GDM1 (cell line): ENCODE measurements at places on chromosomes 7 and 10.

DNA sequence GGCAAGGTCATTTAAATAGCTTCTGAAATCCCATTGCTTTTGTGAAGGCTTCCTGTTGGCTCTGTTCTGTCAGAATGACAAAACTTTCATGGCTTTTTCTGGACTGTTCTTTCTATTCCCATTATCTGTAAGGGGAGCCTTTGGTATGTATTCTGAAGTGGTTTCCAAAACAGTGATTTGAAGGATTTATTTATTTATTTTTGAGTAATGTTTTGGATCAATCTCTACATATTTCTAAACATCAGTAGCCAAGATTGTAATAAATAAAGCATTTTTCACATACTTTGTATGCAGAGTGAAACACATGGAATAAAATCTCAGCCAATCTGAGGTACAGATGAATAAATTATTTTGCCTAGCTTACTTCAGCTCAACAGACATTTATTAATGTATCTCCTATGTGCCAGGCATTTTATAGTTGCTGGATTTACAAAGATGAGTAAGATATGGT, 121.1 kb downstream of the BBS9 start:
- DNase-seq = no peak

DNA sequence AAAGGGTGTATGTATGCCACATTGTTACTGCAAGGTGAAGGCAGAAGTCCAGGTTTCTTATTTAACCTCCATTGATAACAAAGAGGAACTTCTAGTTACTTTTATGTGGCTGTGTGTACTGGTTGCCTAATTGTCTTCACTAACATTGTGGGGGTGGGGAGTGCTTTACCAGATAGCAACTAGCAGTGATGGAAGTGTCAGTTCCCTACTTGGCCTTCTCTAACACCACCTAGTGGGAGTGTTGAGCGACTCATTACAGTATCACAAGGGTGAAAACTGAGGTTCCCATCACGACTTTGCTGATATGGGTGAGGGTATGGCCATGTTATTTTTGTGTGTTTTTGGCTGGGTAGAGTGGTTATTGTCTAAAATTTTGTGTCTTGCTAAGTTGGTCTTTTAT, 274.4 kb downstream of the THSD7A start:
- no peak for DNase-seq

DNA sequence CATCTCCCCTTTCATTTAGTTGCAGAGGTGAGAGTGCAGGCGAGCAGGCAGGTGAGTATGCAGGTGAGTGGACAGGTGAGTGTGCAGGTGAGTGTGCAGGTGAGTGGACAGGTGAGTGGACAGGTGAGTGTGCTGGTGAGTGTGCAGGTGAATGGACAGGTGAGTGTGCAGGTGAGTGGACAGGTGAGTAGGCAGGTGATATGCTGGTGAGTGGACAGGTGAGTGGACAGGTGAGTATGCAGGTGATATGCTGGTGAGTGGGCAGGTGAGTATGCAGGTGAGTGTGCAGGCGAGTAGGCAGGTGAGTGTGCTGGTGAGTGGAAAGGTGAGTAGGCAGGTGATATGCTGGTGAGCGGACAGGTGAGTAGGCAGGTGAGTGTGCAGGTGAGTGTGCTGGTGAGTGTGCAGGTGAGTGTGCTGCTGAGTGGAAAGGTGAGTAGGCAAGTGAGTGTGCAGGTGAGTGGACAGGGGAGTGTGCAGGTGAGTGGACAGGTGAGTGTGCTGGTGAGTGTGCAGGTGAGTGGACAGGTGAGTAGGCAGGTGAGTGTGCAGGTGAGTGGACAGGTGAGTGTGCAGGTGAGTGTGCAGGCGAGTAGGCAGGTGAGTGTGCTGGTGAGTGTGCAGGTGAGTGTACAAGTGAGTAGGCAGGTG, 165.6 kb downstream of the ADARB2 start:
- DNase-seq = no peak

- DNase-seq = no peak
Observed at GRCh38 chr7:33872870-33873269, 32.5 kb upstream of the BMPER start.

- DNase-seq = no peak
Observed at GRCh38 chr10:26408858-26409494, 29.2 kb upstream of the APBB1IP start.
